DMS153 (cell line): ENCODE measurements at places on chromosomes 16 and 17.
A peak's percentile ranks its signal among the peaks of the same experiment; 100 is the strongest.

- no peak for DNase-seq
These were observed 704 bp downstream of the ASIC2 start for GRCh38 chr17:33292201-33292980.

DNA sequence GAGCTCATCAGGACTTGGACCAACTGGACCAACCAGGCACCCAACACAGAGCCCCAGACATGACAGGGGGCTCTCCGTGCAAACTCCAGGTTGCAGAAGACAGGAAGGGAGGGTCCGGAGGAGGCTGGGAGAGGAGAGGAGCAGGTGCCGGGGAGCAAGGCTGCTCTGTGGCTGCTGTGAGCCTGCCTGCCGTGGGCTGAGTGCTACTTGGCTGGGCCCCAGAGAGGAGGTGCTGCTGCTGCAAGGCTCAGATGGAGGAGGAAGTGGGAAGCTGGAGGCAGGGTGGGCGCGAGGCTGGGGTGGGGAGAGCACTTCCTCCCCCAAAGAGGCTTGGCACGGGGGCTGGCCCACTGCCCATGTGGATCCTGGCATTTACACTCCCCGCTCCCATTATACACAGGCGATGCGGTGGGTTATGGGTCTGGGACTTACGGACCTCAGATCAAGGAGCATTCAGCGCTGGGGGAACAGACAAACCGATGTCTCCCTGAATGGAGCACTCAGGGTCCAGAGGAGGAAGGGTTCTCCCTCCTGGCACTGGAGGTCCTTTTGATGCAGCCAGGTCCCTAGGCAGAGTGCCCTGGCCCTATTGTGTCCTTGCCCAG lies 15.9 kb downstream of the EPOP start:
- no peak for DNase-seq

GRCh38 chr16:86029131-86029741 lies 130.3 kb downstream of the IRF8 start:
- peak; percentile 31 for DNase-seq

DNA sequence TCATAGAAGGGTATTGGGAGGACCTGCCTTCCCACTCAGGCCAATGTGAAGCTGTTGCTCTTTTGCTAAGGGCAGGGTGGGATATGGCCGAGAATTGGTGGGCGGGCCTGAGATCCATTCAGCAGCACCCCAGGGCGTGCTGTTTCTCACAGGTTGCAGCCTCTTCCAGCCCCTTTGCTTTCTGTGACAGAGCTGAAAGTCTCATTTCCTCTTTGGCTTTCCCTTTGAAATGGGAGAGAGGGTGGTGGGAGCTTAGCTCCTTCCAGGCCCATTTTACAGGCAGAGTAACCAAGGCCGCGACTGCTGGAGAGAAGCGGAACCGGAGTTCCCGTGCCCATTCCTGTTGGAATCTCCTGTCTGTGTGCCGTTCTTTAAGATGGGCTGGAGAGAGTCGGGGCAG lies 183.0 kb downstream of the RAB11FIP4 start:
- DNase-seq, result no peak

GRCh38 chr17:27551701-27552248 lies 79.2 kb upstream of the LGALS9 start:
- no peak for DNase-seq

DNA sequence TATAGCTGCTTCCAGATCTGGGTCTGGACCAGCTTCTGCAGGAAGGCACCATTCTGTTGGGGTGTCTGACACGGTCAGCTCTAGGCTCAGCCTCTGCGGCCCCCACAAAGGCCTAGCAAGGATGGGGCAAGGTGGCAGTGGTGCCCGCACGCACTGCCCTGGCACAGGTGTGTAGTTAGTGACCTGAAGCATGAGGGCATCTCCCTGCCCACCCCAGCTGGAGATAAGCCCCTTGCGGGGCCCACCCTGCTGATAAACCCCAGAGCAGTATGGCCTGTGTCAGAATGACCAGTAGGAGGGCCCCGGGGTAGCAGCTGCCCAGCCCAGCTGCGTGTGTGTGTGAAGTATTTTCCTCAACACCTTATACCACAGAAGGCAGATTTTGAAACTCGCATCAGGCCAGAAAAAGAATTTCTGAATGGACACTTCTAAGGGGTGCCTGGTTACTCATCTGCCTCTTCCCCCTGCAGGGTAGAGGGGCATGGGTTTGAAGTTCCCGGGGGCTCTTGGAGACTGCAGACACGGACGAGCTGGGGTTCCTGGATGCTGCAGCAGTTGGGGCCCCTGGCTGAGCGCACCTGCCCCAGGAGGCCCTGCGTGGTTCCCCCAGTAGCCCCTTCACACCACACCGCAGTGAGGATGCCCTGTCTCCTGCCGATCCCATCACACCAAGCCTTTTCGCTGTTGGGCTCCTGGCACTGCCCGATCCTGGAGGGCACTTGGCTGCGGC lies 4.5 kb downstream of the ARHGDIA start:
- DNase-seq, result no peak
